ENCODE measurements at places on chromosomes 7 and 10.

DNA sequence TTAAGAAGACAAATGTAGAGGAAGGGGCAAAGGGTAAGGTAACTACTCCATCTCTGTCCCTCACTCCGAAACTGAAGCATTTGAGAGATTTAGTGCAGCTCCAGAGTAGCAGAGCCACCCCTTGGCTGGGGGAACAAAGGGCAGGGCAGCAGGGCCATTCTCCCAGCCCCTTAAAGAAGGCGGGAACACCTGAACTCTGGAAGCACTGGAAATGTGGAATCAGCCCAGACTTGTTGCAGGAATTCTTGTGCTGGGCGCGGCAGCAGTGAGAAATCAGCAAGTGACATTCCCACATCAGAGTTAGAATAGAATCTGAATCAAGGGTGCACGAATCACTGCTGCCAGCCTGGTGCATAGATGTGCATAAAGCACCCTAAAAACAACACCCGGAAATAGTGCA lies 34.4 kb upstream of the GRM8 start:
- no peak for DNase-seq

DNA sequence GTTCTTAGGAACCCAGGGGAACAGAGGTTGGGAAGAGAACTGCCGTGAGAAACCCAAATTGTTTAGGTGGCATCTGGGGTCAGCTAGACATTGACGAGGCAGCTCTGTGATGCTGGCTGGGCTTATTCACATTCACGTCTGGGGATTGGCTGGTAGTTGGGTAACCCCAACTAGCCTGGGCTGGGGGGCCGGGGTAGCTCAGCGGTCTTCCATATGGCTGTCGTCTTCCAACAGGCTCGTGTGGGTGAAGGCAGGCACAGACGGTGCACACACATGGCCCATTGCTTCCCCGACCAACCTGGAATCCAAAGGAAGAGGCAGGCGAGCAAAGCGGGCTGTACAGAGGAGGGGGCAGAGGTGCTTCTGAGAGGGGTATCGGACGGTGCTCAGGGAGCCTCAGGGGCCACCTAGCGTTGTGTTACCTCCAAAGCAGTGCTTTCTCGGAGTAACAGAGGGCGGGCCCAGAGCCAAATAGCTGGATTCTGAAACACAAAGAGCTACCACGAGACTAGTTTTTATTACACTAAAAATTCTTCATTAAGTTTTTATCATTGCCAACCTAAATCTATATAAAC lies 34.5 kb downstream of the MKI67 start:
- DNase-seq = peak; percentile 35

- DNase-seq = no peak
Measured at GRCh38 chr10:10975647-10976046, 42.0 kb upstream of the CELF2 start.

GRCh38 chr10:101619983-101620382 lies 31.9 kb downstream of the DPCD start:
- no peak for DNase-seq
